Fibroblast of skin of left biceps (primary cell): ENCODE measurements at places on chromosomes 12 and 14.

DNA sequence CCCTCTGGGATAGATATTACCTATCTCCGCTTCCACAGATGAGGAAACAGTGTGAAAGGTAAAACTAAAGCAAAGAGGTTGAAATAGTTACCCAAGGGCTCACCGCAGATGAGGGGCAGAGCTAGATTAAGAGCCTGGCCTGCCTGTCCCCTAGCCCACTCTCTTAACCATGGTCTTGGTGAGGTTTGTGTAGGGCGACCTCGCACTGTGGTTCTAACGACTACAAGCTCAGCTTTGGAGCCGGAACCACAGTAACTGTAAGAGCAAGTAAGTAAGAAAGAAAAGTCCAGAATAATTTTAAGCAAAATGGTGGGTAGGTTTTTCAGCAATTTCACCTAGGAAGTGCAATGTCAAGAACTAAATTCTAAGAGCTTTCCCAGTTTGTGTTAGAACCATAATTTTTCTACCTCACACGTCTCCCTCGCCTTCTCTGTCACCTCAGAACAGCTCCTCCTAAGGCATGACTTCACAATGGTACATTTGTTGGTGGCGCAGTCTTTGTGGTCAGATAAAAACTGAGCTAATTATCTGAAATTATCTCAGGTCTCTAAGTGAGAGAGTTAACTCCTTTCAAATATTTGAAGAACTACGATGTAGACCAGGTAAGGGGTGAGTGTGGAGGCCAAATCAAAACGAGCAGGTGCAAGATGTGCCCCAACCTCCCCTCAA lies 64.8 kb downstream of the DAD1 start:
- DNase-seq = no peak

DNA sequence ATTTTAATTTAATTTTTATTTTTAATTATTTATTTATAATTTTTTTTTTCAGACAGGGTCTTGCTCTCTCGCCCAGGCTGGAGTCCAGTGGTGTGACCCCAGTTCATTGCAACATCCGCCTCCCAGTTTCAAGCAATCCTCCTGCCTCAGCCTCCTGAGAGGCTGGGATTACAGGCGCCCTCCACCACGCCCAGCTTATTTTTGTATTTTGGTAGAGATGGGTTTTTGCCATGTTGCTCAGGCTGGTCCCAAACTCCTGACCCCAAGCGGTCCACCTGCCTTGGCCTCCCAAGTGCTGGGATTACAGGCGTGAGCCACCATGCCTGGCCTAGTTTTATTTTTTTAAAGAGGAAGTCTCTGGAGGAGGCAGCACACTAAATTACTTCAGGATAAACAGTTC lies 13.7 kb upstream of the PEBP1 start:
- no peak for DNase-seq

DNA sequence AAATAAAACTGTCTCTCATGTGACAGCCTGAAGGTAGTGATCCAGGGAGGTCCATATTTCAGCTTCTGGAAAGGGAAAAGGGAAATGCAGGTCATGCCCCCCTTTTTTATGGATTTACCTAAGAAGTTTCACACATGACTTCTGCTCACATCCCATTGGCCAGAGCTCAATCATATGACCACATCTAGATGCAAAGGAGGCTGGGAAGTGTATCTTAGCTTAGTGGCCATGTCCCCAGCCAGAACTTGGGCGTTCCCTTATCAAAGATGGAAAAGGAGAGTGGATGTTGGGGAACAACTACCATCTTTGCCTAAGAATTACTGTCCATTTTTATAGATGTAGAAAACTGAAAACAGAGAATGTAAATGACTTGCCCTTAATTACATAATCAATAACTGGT lies 26.5 kb upstream of the CRADD start:
- no peak for DNase-seq

DNA sequence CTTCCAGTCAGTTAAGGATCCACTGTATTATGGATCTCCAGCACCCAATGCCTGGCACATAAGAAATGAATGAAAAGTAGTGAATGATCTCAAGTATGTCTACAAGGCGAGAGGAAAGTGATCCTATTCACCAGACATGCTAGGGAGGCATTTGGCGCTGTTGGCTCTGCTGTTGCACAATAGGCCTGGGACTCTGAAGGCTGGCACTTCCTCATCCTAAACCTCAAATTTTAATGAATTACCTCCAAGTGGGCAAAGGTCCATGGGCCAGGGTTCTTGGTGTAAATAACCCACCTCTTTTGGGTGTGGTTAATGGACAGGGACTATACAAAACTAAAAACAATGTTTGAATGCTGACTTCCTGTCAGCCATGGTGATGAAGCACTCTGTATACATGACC lies 173.4 kb upstream of the PZP start:
- no peak for DNase-seq

DNA sequence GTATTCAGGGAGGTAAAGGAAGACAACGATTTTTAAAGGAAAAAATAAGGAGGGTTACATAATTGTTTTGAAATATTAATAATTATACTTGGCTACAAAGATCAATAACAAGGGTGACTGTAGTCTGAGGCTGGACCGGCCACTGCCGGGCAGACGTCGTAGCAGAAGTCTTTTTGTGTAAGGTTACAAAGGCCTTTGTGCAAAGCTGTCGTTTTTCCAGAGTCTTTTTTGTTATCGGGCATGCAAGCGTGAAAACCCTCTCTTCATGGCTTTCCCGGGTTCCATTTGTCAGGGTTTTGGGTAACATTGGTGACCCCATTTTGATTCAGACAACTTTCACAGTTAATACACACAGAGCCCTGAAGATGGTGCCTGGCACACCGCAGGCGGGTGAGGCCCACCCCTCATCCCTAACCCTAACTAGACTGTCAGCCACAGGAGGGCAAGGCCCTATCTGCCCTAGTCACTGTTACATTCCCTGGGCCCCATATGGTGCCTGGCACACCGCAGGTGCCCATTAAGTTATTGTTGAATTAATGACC lies 31.3 kb downstream of the RILPL1 start:
- no peak for DNase-seq

- no peak for DNase-seq
These were observed 1.8 kb upstream of the GNS start for GRCh38 chr12:64760808-64761573.

GRCh38 chr12:5556033-5556614 lies 124.2 kb downstream of the NTF3 start:
- DNase-seq = no peak

DNA sequence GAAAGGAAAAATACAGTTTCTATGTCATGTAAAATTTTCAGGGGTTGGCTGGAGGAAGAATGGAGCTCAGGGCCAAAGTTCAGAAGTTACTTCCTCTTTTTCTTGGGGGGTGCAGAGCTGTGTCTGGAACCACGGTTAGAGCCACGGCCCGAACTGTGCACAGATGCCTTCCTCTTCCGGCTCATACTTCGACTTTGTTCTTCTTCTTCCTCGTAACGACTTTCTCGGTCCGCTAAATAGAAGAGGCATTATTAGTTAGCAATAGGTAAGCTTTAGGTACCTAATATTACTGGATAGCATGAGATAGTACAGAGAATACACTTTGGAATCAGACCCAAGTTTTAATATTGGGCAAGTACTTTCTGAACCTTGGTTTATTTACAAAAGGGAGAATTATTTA lies 31.2 kb downstream of the SUPT16H start:
- no peak for DNase-seq

DNA sequence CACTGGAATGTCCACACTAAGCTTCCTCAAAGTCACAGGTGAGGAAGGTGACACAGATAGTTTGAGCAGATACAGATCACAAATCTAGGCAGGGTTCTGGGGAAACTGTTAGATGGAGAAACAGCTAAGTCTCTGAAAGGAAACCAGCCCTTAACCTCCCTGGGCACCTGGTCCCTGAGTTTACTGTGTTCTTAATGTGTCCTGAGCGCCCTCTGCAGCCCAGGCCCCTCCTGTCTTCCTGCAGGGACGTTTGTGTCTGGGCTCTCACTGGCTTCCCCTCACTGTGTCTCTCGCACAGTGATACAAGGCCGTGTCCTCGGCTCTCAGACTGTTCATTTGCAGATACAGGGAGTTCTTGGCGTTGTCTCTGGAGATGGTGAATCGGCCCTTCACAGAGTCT lies 684.3 kb downstream of the TMEM121 start:
- no peak for DNase-seq

DNA sequence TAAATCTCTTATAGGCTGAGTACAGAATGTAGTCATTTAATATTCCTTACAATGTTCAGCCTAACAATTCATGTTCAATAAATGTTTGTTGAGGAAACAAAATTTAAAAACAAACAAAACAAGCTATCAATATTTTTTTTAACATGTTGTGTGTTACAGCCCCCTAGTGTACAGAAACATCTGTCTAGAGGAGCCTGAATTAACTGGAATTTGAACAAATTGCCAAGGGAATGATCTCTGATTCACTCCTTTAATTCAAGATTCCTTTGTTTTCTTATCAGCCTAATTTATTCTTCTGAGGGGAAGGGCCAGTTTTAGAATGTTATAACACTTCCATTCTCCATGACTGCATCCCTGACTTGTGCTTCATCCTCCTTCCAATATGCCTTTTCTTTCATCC lies 127.2 kb downstream of the CMAS start:
- DNase-seq = no peak

- no peak for DNase-seq
These were observed 68.7 kb downstream of the RPAP3 start for GRCh38 chr12:47636908-47637780.

DNA sequence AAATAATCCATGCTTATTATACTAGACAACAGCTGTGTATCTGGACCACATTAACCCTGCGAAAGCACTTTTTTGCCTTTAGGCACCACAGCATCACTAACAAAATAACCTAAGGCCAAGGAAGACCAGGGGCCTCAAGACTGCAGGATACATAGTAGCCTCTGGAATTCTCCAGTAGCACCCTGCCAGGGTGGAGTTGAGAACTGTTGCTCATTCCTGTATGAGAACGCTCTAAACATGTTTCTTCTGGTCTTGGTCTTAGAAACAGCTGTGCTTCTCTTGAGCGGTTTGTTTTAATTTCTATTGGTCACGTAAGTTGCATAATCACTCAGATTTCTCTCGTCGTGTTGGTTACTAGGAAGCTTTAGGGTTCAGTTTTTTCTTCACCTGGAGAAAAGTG lies 7.9 kb downstream of the B4GALNT3 start:
- no peak for DNase-seq

- DNase-seq = no peak
These were observed 196.6 kb downstream of the SLC25A21 start for GRCh38 chr14:36975834-36976233.

DNA sequence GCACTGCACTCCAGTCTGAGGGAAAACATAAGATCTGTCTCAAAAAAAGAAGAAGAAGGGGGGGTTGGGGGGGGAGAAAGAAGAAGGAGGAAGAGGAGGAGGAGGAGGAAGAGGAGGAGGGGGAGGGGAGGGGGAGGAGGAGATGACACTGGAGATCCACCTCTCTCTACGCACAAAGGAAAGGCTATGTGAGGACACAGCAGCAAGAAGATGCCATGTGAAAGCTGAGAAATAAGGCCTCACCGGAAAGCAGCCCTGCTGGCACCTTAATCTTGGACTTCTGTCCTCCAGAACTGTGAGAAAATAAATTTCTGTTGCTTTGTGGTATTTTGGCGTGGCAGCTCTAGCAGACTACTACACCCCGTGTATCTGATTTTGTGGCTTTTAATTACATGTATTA lies 477.9 kb downstream of the MED13L start:
- DNase-seq = no peak

DNA sequence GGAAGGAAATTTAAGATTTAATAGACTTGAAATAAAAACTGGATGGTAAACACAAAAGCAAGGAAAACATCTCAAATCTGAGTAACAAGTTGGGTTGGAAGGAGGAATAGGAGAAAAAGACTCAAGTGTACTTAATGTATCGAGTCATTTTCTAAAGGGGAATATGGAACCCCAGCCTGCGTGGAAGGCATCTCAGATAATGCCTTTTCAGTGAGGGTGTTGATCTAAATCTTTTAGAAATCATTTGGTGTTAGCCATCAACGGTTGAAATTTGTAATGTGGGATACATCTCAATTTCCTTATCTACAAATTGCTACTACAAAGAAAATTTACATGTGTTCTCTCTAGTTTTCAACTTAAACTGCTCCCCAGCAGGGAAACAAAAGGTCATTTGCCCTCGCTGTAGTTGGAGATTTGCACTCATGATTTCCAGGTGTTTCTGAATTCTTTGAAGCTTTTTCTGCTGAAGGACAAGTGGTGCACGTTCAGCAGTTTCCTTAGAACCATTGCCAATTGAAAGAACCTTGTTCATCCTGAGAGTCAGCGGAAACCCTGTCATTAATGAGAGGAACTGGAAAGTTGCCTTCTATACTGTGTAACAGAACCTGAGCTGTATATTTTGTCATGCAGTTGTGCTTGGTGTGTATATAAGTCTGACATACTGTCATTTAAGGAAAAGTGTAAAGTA lies 2.2 kb downstream of the PCBP2 start:
- DNase-seq = no peak

DNA sequence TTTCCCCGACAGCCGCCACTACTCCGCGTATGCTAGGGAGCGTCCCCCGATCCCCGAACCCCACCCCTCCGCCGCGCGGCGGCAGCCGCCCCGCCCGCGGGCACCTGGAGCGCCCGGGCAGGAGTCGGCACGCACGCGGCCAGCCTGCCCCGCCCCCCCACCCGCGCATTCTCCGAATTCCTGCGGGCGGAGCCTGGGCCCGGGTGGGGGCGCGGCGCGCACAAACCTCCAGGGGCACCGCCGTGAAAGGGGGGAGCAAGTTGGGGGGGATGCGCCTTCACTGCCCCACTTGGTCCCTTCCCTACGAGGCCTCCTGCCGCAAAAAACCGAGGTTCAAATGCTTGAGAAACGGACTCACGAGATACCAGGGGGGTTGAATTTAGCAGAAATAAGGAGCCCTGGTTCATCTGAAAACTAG lies 1.7 kb downstream of the AJUBA start:
- no peak for DNase-seq

- no peak for DNase-seq
These were observed 270.1 kb downstream of the DAD1 start for GRCh38 chr14:22318951-22319350.

DNA sequence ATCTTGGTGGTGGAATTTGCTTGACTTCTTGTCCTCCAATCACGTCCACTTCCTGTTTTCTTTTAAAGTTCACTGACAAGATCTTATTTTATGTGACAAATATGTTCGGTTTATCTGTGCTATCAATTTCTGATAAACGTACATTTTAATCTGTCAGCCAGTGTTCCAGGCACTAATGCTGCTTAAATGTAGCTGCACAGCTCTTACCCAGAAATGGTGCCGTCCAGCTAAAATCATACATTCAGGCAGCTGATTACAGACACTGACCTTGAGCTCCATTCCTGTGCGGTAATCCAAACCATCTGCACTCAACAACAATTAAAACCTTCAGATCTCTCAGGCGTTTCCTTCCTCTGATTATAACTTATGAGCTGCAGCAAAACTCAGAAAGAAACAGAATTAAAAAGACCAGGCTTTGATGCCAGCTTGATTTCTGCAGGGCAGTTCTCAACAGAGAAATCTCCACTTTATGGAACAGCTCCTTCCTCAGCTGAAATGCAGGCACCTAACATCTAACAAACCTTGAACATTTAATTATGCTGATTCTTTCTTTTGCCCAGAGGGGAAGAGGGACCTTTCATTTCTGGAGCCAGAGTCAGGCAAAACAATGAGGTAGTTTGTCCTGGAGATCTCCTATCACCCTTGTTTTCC lies 26.4 kb upstream of the RASSF3 start:
- DNase-seq = no peak

GRCh38 chr14:88481794-88482193 lies 73.0 kb downstream of the PTPN21 start:
- no peak for DNase-seq

- DNase-seq = no peak
These were observed 52.4 kb upstream of the FRS2 start for GRCh38 chr12:69417741-69418167.
